ENCODE measurements at places on chromosomes 16 and 17.

- DNase-seq, result no peak
These were observed 154.2 kb downstream of the MYO1D start for GRCh38 chr17:32722733-32723132.

DNA sequence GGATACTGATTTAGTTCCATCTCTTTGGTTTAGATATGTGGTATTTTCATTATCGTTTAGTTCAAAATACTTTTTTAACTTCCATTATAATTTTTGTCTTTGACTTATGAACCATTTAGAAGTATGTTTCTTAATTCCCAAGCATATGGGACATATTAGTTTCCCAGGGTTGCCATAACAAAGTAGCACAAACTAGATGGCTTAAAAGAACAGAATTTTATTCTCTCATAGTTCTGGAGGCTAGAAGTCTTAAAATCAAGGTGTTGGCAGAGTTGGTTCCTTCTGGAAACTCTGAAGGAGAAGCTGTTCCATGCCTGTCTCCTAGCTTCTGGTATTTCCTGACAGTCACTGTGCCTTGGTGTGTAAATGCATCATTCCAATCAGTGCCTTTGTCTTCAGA is 291.5 kb upstream of the AXIN2 start:
- DNase-seq, result no peak

GRCh38 chr17:13569398-13570123 is 32.2 kb downstream of the HS3ST3A1 start:
- no peak for DNase-seq

GRCh38 chr17:47742319-47743181 is 9.5 kb downstream of the TBX21 start:
- DNase-seq, result no peak

DNA sequence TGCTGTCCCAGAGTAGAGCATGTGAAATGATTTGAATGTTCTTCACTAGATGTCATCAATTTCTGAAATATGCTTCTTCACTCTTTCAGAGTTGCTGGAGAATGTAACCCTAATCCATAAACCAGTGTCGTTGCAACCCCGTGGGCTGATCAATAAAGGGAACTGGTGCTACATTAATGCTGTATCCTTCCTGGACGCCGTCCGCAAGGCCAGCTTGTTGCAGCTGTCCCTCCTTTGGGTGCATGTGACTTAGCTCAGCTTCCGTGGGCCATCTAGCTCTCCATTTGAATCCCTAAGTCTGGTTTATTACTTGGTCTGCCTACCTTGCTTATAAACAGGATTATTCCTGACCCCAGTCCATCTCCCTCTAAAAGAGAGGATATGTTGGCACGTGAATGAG is 58.8 kb downstream of the USP10 start:
- no peak for DNase-seq

DNA sequence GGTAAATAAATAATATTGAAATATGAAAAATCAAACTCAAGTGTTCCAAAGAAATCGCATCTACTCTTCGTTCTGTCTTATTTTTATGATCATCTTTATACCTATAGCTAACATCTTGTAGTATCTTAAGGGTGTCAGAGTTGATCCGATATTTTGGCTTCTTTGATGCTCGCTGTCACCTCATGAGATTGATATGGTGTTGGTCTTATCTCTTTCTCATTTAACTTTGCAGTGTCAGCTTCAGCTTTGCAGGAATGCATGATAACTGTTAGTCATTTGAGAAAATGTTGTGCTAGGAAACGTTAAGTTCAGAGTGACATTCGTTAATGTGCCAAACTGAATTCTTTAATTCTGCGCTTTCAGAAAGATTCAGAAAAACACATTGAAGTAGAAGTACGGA is 19.4 kb downstream of the NOL11 start:
- no peak for DNase-seq

DNA sequence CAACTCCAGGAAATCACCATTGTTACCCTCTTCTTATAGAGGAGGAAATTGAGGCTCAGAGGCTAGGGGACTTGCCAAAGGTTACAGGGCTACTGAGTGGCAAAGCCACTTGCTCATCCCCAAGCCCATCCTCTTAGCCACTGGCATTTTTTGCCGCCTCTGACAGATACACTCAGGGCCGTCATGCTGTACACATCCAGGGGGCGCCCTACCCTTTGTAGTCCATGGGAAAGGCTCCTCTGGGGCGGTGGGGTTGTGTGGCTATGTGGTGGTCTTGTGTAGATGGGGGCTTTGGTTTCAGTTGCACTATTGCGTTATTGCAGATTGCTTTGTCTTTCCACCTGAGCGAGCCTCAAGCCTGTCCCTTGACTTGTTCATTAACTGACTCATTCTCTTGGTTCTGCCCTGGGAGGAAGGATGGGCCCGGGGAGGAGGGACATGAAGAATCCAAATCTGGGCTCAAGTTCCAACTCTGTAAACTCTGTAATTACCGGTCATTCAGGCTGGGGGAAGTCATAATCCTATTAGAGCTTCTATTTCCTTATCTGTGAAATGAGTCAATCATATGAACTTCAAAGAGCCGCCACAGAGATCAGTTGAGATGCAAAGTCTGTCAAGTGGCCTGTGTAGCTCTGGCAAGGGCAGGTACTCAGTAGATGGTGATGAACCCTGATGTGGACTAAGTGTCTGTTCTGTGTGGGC is 2.8 kb downstream of the NOS2 start:
- no peak for DNase-seq

DNA sequence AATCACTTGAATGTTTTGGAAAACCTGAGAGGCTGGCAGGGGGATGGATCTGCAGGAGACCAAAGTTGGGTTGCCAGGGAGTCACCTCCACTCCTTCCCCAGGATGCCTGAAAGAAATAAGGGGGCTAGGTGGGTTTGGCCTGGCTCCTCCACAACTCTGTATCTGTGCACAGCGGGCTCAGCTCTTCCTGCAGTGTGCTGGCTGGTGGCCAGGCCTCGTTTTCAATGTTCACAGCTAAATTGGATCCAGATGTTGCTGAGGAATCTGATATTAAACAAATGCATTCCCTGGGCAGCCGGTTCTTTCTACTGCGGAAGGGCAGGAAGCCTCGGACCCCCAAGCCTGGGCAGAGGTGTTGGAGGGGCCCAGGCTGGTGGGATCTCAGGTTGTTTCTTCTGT is 106.2 kb downstream of the N4BP1 start:
- no peak for DNase-seq
